NB4 (cell line): ENCODE measurements at places on chromosomes 7 and 10.

GRCh38 chr7:95715274-95715673, 57.1 kb upstream of the DYNC1I1 start:
- DNase-seq = no peak

DNA sequence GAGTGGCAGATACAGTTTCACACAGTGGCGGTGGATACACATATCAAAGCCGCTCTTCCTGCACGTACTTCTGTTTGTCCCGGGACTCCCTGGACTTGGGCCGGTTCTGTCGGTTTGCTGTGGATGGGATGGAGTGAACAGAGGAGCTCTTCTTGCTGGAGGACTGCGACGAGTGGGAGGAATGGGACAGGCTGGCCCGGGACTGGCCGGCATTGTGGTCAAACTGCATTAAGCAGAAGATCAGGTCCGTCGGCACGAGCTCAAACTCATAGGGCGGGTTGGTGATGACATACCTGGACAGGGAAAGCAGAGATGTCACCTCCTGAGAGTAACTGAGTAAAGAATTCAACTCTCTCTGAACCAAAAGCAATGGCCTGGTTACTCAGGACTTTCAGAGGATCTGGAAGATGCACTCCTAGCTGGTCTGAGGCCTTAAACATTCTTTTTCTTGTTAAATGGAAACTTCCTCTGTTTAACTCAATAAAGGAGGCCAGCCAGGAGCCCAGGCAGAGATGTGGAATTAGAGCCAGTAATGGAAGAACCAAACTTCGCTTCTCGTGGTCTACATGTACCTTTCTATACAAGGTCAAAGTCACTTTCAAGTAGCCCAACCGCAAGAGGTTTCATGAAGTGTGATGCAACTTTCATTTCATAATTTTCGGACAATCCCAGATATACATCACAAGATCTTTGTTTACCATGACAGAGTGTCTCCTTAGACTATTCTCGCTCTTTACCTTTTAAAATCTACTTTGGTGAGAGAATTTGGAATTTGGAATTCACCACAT, 750.2 kb downstream of the KCNMA1 start:
- no peak for DNase-seq

GRCh38 chr7:29297194-29297890, 102.8 kb downstream of the CHN2 start:
- peak; percentile 31 for DNase-seq

GRCh38 chr7:32143301-32143700, 73.1 kb upstream of the PDE1C start:
- DNase-seq = no peak

DNA sequence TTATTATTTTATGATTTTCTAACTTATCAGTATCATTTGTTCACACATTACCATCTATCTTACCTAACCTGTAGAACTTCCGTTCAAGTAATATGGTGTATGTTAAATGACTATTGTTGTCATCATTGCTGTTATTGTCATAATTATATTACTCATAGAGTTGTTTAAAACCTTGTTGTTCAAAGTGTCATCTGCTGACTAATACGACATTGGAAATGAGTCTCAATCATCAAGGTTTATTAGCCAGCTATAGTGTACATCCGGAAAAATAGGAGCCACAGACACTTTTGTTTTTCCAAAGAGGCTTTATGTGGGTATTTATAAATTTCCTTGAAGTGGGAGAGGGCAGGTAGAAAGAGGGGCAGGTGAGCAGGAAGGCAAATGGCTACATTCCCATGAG, 386.9 kb upstream of the LRRTM3 start:
- DNase-seq = no peak

DNA sequence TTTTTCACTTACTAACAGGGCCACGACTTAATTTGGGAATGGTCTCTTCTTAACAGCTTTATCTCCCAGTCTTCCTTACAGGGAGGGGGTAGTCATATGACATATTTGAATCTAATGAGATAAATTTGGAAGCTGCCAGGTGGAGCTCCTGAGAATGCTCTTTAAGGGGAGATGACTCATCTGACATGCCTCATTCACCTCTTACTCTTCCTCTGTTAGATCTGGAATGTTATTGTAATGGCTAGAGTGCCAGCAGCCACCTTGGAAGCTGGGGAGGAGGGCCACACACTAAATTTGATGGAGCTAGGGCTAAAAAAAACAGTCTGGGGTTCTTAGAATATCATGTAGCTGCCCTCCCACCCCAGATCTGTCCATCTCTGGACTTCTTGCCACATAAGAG, 22.7 kb downstream of the HECW1 start:
- DNase-seq = no peak

DNA sequence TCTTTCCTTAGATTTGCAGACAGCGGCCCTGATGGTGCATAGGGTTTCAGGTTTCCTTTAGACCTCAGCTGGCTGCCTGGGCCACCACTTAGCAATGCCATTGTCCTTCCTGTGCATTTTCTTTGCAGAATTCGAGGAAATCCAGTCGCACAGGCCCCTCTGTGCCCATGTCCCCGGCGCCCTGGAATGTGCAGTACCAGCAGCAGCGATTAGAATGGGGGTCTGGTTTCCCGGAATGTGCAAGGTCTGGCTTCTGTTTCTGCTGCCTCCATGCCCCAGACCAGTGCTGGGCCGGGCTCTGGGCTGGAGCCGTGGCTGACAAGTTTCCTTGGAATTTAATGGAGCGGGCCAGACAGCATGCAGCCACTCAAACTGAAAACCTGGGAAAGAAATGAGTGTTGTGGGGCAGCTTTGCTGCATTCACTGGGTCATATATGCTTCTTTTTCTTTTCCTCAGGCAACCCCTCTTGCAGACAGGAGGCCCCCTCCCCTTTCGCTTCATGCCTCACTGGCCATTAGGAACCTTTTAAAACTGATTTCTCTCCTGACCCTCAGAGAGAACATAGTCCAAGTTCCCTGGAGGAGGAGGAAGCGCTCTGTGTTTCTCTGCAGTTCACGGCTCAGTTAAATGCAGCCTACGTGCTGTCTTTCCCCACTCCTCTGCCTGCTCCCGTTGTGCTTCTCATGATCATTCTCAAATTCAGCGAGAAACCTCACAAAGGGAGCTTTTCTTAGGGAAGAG, 14.4 kb downstream of the HTRA1 start:
- DNase-seq = no peak

DNA sequence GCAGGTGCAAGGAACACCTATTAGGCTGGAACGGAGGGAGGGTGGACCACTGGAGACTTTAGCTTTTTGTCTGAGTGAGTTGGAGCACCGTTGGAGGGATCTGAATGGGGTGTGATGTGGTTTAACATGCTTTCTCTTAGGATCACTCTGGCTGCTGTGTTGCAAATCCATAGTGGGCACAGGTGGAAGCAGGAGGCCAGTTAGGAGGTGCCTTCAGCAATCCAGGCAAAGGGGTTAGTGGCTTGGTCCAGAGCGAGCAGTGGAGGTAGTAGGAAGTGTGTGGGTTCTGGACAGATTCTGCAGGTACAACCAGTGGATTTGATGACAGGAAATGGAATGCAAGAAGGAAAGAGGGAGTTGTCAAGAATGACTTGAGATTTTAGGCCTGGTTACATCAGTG, 95.0 kb downstream of the MMRN2 start:
- no peak for DNase-seq

DNA sequence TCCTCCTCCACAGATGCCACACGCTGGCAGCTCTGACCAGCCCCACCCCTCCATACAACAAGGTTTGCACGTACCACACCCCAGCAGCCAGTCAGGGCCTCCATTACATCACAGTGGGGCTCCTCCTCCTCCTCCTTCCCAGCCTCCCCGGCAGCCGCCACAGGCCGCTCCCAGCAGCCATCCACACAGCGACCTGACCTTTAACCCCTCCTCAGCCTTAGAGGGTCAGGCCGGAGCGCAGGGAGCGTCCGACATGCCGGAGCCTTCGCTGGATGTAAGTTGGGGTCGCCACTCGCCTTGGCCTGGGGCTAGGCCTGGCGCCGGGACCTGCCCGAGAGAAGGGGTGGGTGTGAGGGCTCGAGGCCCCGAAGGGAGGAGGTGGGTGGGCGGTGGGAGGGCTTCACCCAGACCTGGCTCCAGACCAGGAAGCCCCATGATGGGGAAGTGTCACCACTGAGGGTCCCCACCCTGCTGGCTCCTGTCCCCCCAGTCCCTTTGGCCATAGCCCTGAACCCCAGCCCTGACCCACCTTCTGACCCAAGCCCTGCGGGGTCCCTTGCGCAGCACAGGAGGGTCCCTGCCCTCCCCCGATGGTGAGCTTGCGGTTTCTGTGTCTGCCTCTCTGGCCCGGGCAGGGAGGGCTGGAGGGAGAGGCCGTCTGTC, 36.2 kb upstream of the PPIF start:
- DNase-seq = no peak

GRCh38 chr10:61961278-61961677, 59.8 kb downstream of the ARID5B start:
- peak; percentile 16 for DNase-seq

DNA sequence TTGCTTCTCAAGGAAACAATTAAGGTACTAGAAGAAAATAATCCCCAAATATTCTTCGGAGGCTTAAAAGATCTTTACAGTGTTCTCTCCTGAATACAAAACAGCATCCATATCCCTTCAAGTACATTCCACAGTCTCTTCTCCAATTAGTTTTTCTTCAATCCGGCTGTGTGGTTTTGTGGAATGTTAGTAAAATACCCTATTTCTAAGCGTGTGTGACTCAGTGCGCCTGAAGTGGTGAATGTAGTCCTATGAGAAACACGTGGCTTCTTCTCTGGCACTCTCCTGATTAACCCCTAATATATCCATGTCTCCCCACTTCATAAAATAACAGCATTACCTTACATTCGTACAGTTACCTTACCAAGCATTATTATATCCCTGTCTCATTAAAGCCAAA, 570.2 kb downstream of the ARL4A start:
- DNase-seq = no peak

DNA sequence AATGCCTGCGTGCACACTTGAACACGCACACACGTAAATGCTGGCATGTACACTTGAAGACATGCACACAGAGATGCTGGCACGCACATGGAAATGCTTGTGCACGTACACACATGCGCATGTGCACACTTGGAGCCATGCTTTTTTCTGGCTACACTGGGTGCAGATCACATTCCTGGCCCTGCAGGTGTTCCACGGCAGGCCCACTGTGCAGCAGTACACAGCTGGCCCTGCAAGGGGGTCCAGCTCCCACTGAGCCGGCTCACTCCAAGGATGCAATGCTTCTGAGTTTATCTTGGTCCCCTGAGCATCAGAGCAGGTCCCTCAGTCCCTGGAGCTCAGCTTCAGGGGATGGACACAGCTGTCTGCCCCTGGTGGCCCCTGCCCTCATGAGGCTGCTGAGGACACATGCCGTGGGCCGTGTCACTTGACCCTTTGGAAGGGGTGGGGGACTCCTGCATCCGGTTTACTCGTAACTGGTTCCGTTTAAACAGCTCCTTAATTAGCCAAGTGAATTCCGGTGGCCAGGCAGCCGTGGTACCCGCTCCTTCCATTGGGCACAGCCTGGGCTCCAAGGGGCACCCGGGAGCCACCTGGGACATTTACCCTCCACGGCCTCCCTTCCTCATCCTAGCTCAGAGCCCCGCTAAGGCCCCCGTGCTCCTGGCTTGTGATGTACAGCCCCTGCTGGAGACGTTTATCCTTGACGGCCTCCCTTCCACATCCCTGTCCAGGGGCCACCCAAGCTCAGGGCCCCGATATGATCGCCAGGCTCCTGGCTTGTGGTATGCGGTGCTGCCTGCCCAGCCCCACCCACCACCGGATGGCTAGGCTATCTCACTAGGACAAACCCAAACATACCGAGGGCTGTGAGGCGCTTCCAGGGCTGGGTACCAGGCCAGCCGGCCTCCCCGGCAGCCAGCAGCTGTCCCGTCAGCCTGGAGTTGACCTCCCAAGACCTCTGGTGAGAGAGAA, 39.5 kb upstream of the DPYSL4 start:
- no peak for DNase-seq

DNA sequence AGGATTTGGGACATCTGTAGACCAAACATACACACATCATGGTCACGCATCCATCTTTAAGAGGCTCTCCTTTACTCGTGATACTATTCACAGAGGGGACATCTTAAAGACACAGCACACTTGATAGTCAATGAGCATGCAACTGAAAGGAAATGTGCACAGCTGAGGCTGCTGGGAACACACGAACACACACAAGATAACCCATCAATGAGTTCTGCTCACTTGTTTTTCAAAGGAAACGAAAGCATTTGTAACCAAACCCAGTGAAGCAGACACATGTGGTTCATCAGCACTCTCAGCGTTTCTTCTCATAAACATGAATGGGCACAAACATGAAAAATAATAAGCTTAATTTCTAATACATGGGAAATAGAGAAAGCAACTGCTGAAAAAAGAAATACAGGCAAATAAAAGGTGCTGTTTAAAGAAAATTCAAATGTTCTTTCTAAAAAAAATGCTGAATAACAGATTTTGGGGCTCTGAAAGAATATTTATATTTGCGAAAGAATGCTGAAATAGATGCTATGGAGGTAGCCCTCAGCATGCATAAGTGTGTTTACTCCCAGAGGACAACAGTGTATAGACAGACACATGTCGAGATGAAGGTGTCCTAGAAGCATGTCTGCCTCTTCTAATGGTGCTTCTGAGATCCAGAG, 59.7 kb upstream of the LAMB4 start:
- no peak for DNase-seq

DNA sequence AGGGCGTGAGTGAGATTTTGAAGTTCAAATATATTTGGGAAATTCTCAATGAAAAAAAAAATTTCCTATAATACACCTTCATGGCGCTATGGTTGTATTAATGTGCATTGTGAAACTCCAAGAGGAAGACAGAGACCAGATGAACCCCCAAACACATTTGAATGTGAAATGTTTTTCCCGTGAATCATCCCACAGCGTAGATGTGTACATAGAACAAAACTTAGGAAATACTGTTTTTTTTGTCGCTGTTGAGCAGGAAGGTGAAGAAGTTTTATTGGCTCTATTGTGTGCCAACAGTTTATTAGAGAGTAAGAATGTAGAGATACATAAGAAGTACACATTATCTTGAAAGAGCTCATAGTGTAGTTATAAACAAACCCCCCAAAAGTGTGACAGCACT, 134.0 kb downstream of the KCND2 start:
- no peak for DNase-seq

- DNase-seq = no peak
These were observed 61.9 kb downstream of the TMEM26 start for GRCh38 chr10:61391281-61391680.

DNA sequence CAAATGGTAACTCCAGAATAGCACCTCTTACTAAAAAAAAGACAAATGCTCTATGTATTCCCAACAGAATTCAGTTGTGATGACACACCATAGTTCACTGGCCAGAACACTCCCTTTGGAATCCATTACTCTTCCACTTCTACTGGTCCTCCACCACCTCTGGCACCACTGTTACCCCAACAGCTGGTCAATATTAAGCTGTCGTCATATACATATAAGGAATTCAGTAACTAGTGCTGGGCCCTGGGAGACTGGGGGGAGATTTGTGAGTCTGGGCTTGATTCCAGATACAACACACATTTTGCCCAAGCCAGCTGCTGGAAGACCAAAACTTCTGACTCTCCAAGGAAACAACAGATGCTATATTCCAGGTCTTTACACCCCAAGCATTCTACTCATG, 26.0 kb upstream of the ITGA8 start:
- DNase-seq = no peak

GRCh38 chr7:139047970-139048369, 12.1 kb upstream of the ZC3HAV1L start:
- no peak for DNase-seq

GRCh38 chr10:78458983-78459638, 425.4 kb downstream of the RPS24 start:
- DNase-seq = peak; percentile 43

- no peak for DNase-seq
These were observed 8.3 kb downstream of the LSM5 start for GRCh38 chr7:32481921-32482320.

GRCh38 chr7:90788052-90788451, 191.9 kb downstream of the CDK14 start:
- no peak for DNase-seq

- DNase-seq = no peak
These were observed 154.2 kb downstream of the NEBL start for GRCh38 chr10:20742737-20743541.
